ENCODE measurements at places on chromosomes 13 and 19. TPM values are rescaled to one million over a fixed set of nuclear protein-coding genes. Genes with fewer than 3 reads are reported as not detected.

CILP2 gene
- total RNA-seq = 1.0 TPM

ZNF728 gene
- 1.0 TPM for total RNA-seq

SPPL2B gene
- total RNA-seq = 24.4 TPM

ZNF564 gene
- total RNA-seq = 3.1 TPM

ZNF835 gene
- 1.3 TPM for total RNA-seq

ZNF154 gene
- total RNA-seq = not detected

IZUMO1 gene
- total RNA-seq = not detected

KIR2DL3 gene
- not detected for total RNA-seq

PALM3 gene
- 0.46 TPM for total RNA-seq

PLD3 gene
- 118 TPM for total RNA-seq

FFAR1 gene
- not detected for total RNA-seq

PLVAP gene
- total RNA-seq = not detected

SCEL gene
- total RNA-seq = 0.29 TPM

SBSN gene
- total RNA-seq = not detected

NMRK2 gene
- not detected for total RNA-seq

ZNF8 gene
- total RNA-seq = 3.5 TPM

OR7D2 gene
- not detected for total RNA-seq

CEACAM19 gene
- total RNA-seq = 0.23 TPM

ZNF729 gene
- not detected for total RNA-seq

SELENOV gene
- total RNA-seq = 6.3 TPM

SLC7A10 gene
- total RNA-seq = not detected

ADGRE3 gene
- total RNA-seq = not detected

TGFBR3L gene
- not detected for total RNA-seq

FPR1 gene
- total RNA-seq = 0.74 TPM

SLITRK6 gene
- not detected for total RNA-seq

KIR3DL2 gene
- total RNA-seq = not detected

PDX1 gene
- total RNA-seq = not detected

LGALS14 gene
- total RNA-seq = not detected

ZSCAN22 gene
- 2.1 TPM for total RNA-seq

IGFL1 gene
- not detected for total RNA-seq

LYL1 gene
- 0.34 TPM for total RNA-seq
